ENCODE measurements at places on chromosomes 5 and 9. TPM values are rescaled to one million over a fixed set of nuclear protein-coding genes. Genes with fewer than 3 reads are reported as not detected.

The PCDHA2 gene
- total RNA-seq = not detected

- DNase-seq = no peak
- H3K4me1 ChIP-seq = no peaks in the 10 kb centered on the region
- H3K27me3 ChIP-seq = no peaks in the 10 kb centered on the region
- H3K36me3 ChIP-seq = no peaks in the 10 kb centered on the region
- no peak overlapping the region for H3K4me3 ChIP-seq
- no peak overlapping the region for H3K27ac ChIP-seq
These were observed 170.2 kb downstream of the RANBP17 start for GRCh38 chr5:171031977-171032376.

DNA sequence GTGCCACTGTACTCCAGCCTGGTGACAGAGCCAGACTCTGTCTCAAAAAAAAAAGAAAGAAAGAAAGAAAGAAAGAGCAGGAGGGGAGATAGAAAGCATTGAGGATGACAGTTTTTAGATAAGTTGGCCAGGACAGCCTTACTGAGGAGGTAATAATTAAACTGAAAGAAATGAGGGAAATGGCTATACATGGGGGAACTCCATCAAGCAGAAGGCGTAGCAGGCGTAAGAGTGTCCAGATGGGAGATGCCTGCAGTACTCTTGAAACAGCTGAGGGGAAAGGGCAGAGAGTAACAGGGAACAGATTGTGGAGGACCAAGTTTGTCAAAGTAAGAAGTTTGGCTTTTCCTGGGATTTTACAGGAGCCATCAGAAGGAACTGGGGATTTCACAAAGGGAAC is 57.5 kb downstream of the HMGCS1 start:
- no peak for DNase-seq
- H3K27me3 ChIP-seq = no peaks in the 10 kb centered on the region
- H3K27ac ChIP-seq = no peak overlapping the region
- no peaks in the 10 kb centered on the region for H3K4me1 ChIP-seq
- H3K4me3 ChIP-seq = no peak overlapping the region

- no peaks in the 10 kb centered on the region for H3K27me3 ChIP-seq
- DNase-seq = no peak
- no peak overlapping the region for H3K4me3 ChIP-seq
- no peaks in the 10 kb centered on the region for H3K36me3 ChIP-seq
- H3K4me1 ChIP-seq = peaks cover 11% of the 10 kb centered on the region
- peak overlapping the region; percentile 25 for H3K27ac ChIP-seq
These were observed 2.4 kb upstream of the DOCK8 start for GRCh38 chr9:212297-212696.

DNA sequence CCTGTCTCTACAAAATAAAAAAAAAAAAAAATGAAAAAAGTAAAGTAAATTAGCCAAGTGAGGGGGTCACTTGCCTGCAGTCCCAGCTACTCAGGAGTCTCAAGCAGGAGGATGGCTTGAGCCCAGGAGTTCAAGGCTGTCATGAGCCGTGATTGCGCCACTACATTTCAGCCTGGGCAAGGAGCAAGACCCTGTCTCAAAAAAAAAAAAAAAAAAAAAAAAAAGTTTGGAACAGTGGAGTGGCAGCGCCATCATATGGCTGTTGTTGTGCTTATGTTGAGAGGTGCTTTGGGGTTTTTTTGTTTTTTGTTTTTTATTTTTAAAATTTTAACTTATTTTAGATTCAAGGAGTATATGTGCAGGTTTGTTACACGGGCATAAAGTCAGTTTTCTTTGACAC is 3.6 kb downstream of the BRIX1 start:
- H3K4me3 ChIP-seq = no peak overlapping the region
- no peaks in the 10 kb centered on the region for H3K27me3 ChIP-seq
- H3K36me3 ChIP-seq = peaks cover 35% of the 10 kb centered on the region
- H3K27ac ChIP-seq = no peak overlapping the region
- no peak for DNase-seq
- H3K4me1 ChIP-seq = peaks cover 11% of the 10 kb centered on the region

GRCh38 chr5:177446200-177447065 is at the start of gene PRR7:
Gene PRR7 (plus strand): TSS chr5:177446814. CDS start chr5:177455068, 8,254 bp downstream.
- no peaks in the 10 kb centered on the region for H3K27me3 ChIP-seq
- peaks cover 4% of the 10 kb centered on the region for H3K4me1 ChIP-seq
- DNase-seq = peak; percentile 75
- peak within 1 kb of the TSS; percentile 83 for H3K27ac ChIP-seq

- H3K4me3 ChIP-seq = no peak overlapping the region
- no peaks in the 10 kb centered on the region for H3K36me3 ChIP-seq
- DNase-seq = no peak
These were observed 47.0 kb upstream of the HOMER1 start for GRCh38 chr5:79560771-79561524.

DNA sequence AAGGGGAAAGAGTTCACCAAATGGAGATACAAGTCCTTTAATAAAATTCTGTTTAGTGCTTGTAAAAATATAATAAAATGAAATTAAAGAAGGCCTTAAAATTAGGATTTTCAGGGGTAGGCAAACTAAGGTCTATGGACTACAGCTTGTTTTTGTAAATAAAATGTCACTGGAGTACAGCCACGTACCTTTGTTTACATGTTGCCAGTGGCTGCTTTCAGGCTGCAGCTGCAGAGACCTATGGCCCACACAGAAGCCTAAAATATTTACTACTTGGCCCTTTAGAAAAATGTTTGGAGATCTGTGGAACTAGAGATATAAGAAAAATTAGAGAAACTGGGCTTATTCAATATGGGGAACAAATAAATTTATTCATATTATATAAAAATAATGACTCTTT is 122.8 kb downstream of the RPS23 start:
- H3K4me3 ChIP-seq = no peak overlapping the region
- H3K27ac ChIP-seq = no peak overlapping the region
- H3K4me1 ChIP-seq = no peaks in the 10 kb centered on the region
- DNase-seq = no peak
- H3K36me3 ChIP-seq = no peaks in the 10 kb centered on the region

- H3K27me3 ChIP-seq = no peaks in the 10 kb centered on the region
- no peaks in the 10 kb centered on the region for H3K4me1 ChIP-seq
- DNase-seq = no peak
- no peaks in the 10 kb centered on the region for H3K36me3 ChIP-seq
These were observed 30.7 kb upstream of the TNPO1 start for GRCh38 chr5:72785801-72786200.

- no peak for DNase-seq
- H3K36me3 ChIP-seq = no peaks in the 10 kb centered on the region
- H3K27me3 ChIP-seq = peaks cover 12% of the 10 kb centered on the region
These were observed 1.5 kb downstream of the SPOCK1 start for GRCh38 chr5:137497396-137498290.

DNA sequence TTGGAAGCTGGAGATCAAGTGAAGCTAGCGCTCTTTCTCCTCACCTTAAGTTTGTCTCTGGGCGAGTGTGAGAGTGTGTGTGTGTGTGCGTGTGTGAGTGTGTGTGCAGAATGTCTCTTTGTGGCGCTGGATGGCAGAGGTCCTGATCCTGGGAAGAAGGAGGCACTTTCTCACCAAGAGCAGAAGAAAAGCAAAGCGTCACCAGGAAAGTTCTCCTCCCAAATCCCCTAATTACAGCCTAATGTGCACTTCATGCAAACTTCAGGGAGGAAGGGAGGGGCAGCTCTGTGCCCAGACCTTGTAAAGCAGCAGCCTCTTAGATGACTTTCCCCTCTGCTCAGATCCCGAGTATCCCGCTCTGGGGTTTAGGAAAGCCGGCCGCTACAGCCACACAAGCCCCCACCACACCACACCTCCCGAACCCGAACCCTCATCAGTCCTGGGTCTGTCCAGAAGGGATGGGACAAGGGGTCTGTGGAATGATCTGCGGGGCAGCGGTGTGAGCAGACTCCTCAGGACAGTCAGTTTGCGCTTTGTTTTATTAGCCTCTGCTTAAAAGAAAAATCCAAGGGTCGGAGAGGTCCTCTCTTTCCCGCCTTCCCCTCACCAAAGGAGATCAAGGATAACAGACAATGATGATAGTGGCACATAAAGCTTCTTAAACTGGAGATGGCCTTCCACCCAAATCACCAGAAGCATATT is at the start of gene HAPLN1:
HAPLN1 (minus strand) TSS at position 20 of the 702 bp plus-strand sequence. CDS start 47,332 bp downstream, outside the sequence.
- no peaks in the 10 kb centered on the region for H3K36me3 ChIP-seq
- H3K27ac ChIP-seq = no peak within 1 kb of the TSS
- DNase-seq = no peak
- no peaks in the 10 kb centered on the region for H3K27me3 ChIP-seq

GRCh38 chr5:157598350-157598936 is 22.9 kb upstream of the ADAM19 start:
- no peak for DNase-seq
- H3K27ac ChIP-seq = no peak overlapping the region
- H3K36me3 ChIP-seq = no peaks in the 10 kb centered on the region
- H3K27me3 ChIP-seq = no peaks in the 10 kb centered on the region
- no peak overlapping the region for H3K4me3 ChIP-seq
- H3K4me1 ChIP-seq = peaks cover 7% of the 10 kb centered on the region
